ENCODE measurements at places on chromosomes 12 and 14.

DNA sequence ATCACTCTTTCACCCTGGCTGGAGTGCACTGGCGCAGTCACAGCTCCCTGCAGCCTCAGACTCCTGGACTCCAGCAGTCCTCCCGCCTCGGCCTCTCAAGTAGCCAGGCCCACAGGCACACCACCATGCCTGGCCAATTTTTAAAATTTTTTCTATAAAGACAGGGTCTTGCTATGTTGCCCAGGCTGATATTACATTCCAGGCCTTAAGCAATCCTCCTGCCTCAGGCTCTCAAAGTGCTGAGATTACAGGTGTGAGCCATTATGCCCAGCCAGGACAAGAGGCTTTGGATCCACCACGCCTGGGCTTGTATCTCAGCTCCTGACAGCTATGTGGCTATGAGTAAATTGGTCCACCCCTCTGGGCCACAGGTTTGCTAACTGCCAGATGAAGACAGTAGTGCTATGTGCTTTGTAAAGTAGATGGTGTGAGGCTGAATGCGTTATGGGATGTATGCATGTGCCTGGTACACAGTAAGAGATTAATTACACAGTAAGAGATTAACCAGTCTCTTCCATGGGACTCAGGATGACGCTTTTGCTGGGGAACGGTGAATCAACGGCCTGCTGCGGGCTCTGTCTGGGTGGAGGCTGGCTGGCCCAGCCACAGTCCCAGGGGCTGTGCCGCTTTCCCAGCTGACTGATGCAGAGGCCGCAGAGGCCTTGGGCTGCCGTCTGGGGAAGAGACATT is 53.3 kb upstream of the NCOR2 start:
- no peak for DNase-seq

DNA sequence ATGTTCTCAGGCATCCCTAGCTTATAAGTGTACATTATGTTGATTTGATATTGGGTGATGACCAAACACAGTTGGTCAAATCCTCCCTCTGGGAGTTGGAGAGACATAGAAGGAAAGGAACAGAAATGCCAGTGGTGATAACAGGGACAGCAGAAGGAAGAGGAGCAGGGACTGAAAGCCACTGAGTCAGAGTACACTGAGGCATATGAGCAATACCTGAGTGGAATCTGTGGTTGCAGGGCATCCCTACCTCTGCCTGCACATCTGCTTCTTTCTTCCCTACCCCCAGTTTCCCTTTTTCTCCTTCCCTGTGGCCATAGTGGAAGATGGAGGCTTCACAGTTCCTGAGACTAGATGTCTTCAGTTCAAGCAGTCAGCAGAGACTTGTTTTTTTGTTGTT is 44.9 kb downstream of the BICD1 start:
- DNase-seq, result no peak

DNA sequence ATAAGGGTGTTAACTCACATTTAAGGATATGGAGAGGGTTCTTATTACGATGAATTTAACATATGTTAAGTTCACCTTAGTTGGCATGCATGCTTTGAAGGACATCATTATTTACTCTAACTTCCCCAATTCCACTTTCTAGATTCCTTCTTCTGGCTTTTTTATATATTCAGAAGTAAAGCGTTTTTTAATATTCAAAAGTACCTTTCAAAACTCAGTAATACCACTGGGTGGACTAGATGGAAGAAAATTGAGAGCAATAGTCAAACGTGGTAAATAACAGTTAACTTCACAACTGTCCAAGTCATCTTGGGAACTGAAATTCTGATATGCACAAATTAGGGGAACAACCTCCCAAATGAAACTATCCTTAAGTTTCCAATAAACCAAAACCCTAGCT is 9.1 kb downstream of the SINHCAF start:
- no peak for DNase-seq

DNA sequence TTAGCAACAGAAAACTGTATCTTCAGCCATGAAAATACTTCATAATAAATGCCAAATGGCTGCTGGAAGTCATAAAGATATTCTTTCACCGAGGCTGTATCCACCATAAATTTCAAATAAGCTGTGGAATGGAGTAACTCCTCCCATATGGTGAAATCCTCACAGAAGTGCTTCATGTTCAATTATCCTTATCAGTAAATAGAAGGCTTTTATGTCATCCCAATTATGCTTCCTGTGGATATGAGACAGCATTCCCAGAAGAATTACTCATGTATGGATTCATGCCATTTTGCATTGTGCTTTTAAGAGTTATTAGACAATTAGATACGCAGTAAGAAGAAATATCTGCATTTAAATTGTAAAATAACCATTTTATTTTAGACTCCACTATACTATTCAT is 99.0 kb downstream of the RTN1 start:
- peak; percentile 64 for DNase-seq

Measured in NCI-H146 (cell line).